Pancreas (tissue), 10 donors: ENCODE measurements at places on chromosomes 12 and 14. TPM values are rescaled to one million over a fixed set of nuclear protein-coding genes. Genes with fewer than 3 reads are reported as not detected.

Gene PAWR
- total RNA-seq = 35.2 TPM

GRCh38 chr14:54549862-54550261, 17.1 kb upstream of the SAMD4A start:
- H3K27ac ChIP-seq = no peak overlapping the region
- H3K4me1 ChIP-seq = no peaks in the 10 kb centered on the region
- no peak overlapping the region for H3K4me3 ChIP-seq
- H3K27me3 ChIP-seq = no peaks in the 10 kb centered on the region
- H3K36me3 ChIP-seq = no peaks in the 10 kb centered on the region

Gene PKP2
- 12.0 TPM for total RNA-seq

Gene IAPP
- 44.6 TPM for total RNA-seq

GRCh38 chr12:133235401-133236112, at the start of gene ANHX:
ANHX (minus strand) TSS chr12:133235877; CDS start chr12:133234356, 1,521 bp downstream.
- H3K4me3 ChIP-seq = no peak within 1 kb of the TSS
- no peaks in the 10 kb centered on the region for H3K4me1 ChIP-seq
- no peaks in the 10 kb centered on the region for H3K36me3 ChIP-seq

Gene KRT6A
- total RNA-seq = not detected

GRCh38 chr14:79009286-79009685, 839.1 kb downstream of the NRXN3 start:
- H3K27ac ChIP-seq = no peak overlapping the region
- no peaks in the 10 kb centered on the region for H3K36me3 ChIP-seq
- H3K4me1 ChIP-seq = no peaks in the 10 kb centered on the region
- no peaks in the 10 kb centered on the region for H3K27me3 ChIP-seq

Gene GPD1
- 6.2 TPM for total RNA-seq

DNA sequence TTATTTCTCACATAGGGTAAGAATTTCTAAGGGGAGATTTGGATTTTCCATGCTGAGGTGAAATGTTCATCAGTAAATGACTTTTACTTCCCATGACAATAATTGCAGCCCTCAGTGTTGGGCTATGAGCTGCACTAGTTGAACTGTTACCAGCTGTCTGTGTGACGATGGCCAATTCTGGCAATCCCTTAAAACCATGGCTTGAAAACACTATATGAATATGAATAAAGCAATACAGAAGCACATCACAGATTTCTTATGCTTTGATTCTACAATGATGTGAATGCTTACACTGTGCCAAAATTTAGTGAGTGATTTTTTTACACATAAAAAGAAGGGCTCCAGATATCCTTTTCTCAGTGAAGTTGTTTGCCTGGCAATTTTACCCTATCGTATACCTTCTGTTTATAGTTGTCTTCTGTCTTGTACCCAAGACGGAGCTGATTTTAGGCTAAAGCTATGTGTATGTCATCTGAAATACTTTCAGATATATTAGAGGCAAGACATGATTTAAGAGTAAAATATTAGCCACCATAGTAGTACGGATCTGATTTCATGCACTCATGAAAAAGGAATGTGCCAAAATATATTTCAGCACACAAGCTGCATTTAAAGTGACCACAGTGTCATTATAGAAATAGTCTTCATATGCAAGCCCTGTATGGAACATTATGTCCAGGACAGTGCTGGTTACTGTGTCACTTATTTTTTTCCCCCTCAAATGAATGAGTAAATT, 52.0 kb downstream of the SLC38A4 start:
- no peaks in the 10 kb centered on the region for H3K36me3 ChIP-seq
- H3K27ac ChIP-seq = no peak overlapping the region
- H3K4me3 ChIP-seq = no peak overlapping the region
- H3K4me1 ChIP-seq = no peaks in the 10 kb centered on the region

DNA sequence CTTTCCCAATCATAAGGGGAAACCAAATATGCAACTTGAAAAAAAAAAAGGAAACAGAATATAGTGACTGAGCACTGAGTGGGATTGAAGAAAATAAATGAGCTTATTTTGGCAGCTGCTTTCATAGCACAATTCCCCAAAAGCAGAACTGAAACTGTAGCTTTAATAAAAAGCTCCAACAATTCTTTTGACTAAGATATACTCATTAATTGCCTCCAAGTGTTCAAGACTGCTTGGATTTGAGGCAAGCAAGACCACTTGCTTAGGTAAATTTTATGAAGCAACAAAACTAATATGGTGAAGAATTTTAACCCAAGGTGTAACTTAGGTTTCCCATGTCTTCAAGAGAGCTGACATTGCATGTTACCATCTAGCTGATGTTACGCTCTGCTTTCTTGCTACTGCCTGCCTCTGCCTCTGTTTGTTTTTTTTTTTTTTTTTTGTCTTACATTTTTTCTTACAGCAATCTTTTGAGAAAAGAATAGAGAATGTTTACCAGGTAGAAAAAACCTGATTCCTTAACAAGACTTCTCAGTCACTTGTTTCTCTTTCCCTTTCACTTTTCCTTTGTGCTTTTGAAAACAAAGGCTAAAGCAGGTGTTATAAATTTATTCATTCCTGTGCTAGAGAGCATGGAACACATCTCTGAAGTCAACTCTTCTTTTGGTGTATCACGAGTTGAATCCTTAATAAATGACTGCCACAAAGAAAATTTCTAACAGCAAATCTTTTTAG, 134.4 kb downstream of the BCAT1 start:
- no peak for DNase-seq
- H3K36me3 ChIP-seq = no peaks in the 10 kb centered on the region
- no peaks in the 10 kb centered on the region for H3K4me1 ChIP-seq
- no peak overlapping the region for H3K4me3 ChIP-seq
- H3K27me3 ChIP-seq = no peaks in the 10 kb centered on the region

Gene SMCO3
- total RNA-seq = 0.12 TPM

Gene NXPH4
- total RNA-seq = 2.1 TPM

GRCh38 chr12:119296535-119296934, 38.0 kb upstream of the CCDC60 start:
- no peaks in the 10 kb centered on the region for H3K36me3 ChIP-seq
- no peaks in the 10 kb centered on the region for H3K27me3 ChIP-seq
- no peak overlapping the region for H3K27ac ChIP-seq
- H3K4me3 ChIP-seq = no peak overlapping the region
- no peaks in the 10 kb centered on the region for H3K4me1 ChIP-seq
- DNase-seq = no peak

- no peak overlapping the region for H3K4me3 ChIP-seq
- no peak overlapping the region for H3K27ac ChIP-seq
- no peaks in the 10 kb centered on the region for H3K4me1 ChIP-seq
Observed at GRCh38 chr12:58416236-58416635, 474.9 kb downstream of the ATP23 start.

Gene PLA2G1B
- total RNA-seq = 5,234 TPM

- H3K36me3 ChIP-seq = no peaks in the 10 kb centered on the region
- no peak overlapping the region for H3K27ac ChIP-seq
- no peak overlapping the region for H3K4me3 ChIP-seq
- no peaks in the 10 kb centered on the region for H3K27me3 ChIP-seq
Observed at GRCh38 chr12:104565606-104566243, 109.0 kb downstream of the CHST11 start.

- no peak overlapping the region for H3K4me3 ChIP-seq
- no peaks in the 10 kb centered on the region for H3K27me3 ChIP-seq
- no peaks in the 10 kb centered on the region for H3K36me3 ChIP-seq
- no peaks in the 10 kb centered on the region for H3K4me1 ChIP-seq
Observed at GRCh38 chr12:18899162-18899561, 161.2 kb downstream of the CAPZA3 start.

Gene ARHGEF25
- 3.2 TPM for total RNA-seq

DNA sequence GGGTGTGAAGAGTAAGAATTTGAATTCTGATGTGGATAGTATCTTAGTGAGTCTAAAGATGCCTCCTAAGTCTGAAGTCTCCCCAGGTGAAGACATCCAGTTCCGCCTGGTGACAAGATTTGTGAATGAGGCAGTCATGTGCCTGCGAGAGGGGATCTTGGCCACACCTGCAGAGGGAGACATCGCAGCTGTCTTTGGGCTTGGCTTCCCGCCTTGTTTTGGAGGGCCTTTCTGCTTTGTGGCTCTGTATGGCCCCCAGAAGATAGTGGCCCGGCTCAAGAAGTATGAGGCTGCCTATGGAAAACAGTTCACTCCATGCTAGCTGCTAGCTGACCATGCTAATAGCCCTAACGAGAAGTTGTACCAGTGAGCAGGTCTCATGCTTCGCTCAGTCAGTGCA, 24.6 kb upstream of the AICDA start:
- H3K27me3 ChIP-seq = no peaks in the 10 kb centered on the region
- no peaks in the 10 kb centered on the region for H3K4me1 ChIP-seq
- no peaks in the 10 kb centered on the region for H3K36me3 ChIP-seq
- DNase-seq = no peak

Gene OAS3
- 4.4 TPM for total RNA-seq

DNA sequence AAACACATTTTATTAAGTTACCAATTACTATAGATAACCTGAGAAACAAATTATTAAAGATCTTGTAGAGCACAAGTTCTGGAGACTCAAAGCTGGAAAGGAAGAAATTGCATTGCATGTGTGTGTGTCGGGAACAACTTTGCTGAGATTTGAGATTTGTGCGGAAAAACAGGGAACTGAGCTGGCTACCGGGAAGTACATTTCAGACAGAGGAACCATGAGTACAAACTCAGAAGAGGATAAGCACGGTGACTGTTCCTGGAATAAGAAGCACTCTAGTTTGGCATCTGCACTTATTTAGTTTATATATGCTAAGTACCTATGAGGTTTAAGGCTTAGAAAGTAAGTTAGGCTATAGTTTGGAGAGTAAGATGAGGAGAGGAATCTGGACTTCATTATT, 97.8 kb downstream of the DACT1 start:
- H3K36me3 ChIP-seq = no peaks in the 10 kb centered on the region
- H3K27me3 ChIP-seq = no peaks in the 10 kb centered on the region
- no peak overlapping the region for H3K27ac ChIP-seq
- DNase-seq = no peak
- H3K4me1 ChIP-seq = no peaks in the 10 kb centered on the region

Gene MAP1LC3B2
- 0.49 TPM for total RNA-seq

Gene C12orf56
- total RNA-seq = not detected

GRCh38 chr14:58977366-58977765, 211.1 kb upstream of the DAAM1 start:
- H3K27me3 ChIP-seq = no peaks in the 10 kb centered on the region
- peaks cover 6% of the 10 kb centered on the region for H3K4me1 ChIP-seq
- no peak overlapping the region for H3K27ac ChIP-seq
- H3K4me3 ChIP-seq = no peak overlapping the region

Gene OASL
- 0.50 TPM for total RNA-seq

Gene ITGB7
- 1.1 TPM for total RNA-seq

DNA sequence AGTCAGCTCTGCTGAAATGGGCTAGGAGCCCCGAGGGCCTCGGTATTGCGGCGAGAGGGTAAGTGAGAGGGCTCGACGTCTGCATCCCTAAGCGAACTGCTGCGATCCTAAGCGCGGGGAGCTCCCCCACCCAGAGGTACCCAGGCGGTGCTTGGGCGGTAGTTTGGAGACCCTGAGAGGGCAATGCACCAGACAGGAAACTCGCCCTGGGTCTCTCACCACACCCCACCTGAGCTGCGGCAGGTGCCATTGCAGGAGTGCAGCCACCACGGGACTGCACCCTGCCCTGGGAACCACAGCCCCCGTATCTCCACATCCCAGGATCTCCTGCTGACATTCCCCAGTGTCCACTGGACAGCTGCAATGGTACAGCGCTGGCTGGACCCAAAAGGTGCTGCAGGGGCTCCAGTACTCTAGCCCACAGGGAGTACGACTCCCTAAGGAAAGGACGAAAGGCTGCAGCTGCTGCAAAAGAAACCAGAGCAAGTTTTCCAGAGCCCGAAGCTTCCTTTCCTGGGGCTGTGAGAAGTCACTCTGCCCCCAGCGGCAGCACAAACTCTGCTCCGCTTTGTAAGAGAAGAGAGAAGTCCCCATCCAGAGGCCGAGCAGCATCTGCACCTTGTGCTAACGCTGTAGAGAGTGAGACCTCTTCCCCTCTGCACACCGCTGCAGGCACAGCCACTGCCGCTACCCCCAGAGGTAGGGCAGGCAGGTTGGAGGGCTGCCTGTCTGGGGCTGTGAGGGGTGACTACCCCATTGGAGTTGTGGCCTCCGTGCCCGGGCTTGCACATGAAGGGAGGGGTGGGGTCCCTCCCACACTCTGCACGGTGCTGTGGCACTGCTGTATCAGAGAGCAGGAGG, 31.1 kb upstream of the MON2 start:
- H3K4me1 ChIP-seq = no peaks in the 10 kb centered on the region
- no peak overlapping the region for H3K27ac ChIP-seq

Gene RPGRIP1
- total RNA-seq = 0.23 TPM

- no peaks in the 10 kb centered on the region for H3K36me3 ChIP-seq
- no peak overlapping the region for H3K4me3 ChIP-seq
- no peak for DNase-seq
- H3K27ac ChIP-seq = no peak overlapping the region
- H3K4me1 ChIP-seq = no peaks in the 10 kb centered on the region
Observed at GRCh38 chr12:51886021-51886710, 1.7 kb upstream of the ANKRD33 start.

GRCh38 chr12:123916729-123917128, 55.9 kb downstream of the CCDC92 start:
- H3K36me3 ChIP-seq = no peaks in the 10 kb centered on the region
- DNase-seq = no peak
- H3K4me3 ChIP-seq = no peak overlapping the region
- no peaks in the 10 kb centered on the region for H3K27me3 ChIP-seq

DNA sequence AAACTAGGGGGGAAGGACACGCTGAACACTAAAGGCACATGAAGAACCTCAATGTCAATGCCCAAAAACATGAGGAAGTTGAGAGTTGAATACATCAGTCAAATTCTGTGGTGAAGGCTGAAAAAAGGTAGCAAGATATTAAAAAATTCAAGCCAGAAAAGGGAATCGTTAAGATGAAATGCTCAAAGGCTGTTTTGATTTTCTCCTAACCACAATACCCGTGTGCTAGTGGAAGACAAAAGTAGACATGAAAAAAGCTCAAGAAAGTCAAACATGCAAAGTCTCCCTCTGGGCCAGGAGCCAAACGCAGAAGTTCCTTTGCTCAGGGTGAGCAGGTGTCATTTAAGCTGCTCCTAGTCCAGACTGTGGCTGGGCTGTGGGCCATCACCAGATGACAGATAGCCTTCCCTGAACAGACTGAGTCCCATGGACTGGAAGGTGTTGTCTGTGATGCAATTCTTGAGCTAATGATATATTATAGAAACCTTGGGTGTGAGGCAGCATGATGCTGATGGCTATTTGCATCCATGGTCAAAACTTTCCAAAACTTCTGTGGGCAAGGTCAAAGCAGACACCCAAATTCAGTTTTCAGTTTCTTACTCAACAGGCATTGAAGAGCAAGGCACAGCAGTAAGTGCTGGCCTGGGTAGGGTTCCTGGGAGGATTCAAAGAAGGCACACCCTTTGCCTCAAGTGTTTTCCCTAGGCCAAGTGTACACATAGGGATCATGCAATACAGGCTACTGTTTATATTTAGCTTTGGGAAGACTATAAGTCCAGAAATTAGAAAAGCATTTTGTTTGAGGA, 81.6 kb downstream of the MYRFL start:
- H3K36me3 ChIP-seq = no peaks in the 10 kb centered on the region
- H3K4me3 ChIP-seq = no peak overlapping the region
- no peak for DNase-seq
- H3K4me1 ChIP-seq = no peaks in the 10 kb centered on the region

Gene FSCB
- not detected for total RNA-seq

Gene NCOR2
- 104 TPM for total RNA-seq

- H3K4me3 ChIP-seq = no peak overlapping the region
- no peaks in the 10 kb centered on the region for H3K27me3 ChIP-seq
- no peak overlapping the region for H3K27ac ChIP-seq
- no peaks in the 10 kb centered on the region for H3K36me3 ChIP-seq
- DNase-seq = no peak
Observed at GRCh38 chr14:89489761-89490437, 72.9 kb upstream of the FOXN3 start.

GRCh38 chr12:32467959-32468863, 68.9 kb downstream of the FGD4 start:
- no peak for DNase-seq
- H3K36me3 ChIP-seq = no peaks in the 10 kb centered on the region
- no peaks in the 10 kb centered on the region for H3K27me3 ChIP-seq
- H3K27ac ChIP-seq = no peak overlapping the region
- no peak overlapping the region for H3K4me3 ChIP-seq

Gene CAPZA3
- not detected for total RNA-seq
